ENCODE measurements at places on chromosomes 2 and 18. TPM values are rescaled to one million over a fixed set of nuclear protein-coding genes. Genes with fewer than 3 reads are reported as not detected.

- H3K36me3 ChIP-seq = no peaks in the 10 kb centered on the region
- H3K27me3 ChIP-seq = no peaks in the 10 kb centered on the region
- no peaks in the 10 kb centered on the region for H3K4me1 ChIP-seq
- peak; percentile 54 for DNase-seq
- H3K4me3 ChIP-seq = no peak overlapping the region
Observed at GRCh38 chr2:26674002-26674751, 18.3 kb upstream of the KCNK3 start.

Gene EVA1A
- polyA plus RNA-seq = 13.7 TPM

Gene LRP1B
- 0.02 TPM for polyA plus RNA-seq

- H3K27ac ChIP-seq = no peak overlapping the region
- H3K36me3 ChIP-seq = peaks cover 17% of the 10 kb centered on the region
- no peak overlapping the region for H3K4me3 ChIP-seq
- peaks cover 9% of the 10 kb centered on the region for H3K27me3 ChIP-seq
Observed at GRCh38 chr18:49494660-49495059, 7.6 kb upstream of the C18orf32 start.

GRCh38 chr2:174738841-174739240 is 25.4 kb downstream of the CHRNA1 start:
- no peak for DNase-seq
- H3K27me3 ChIP-seq = no peaks in the 10 kb centered on the region
- H3K4me3 ChIP-seq = no peak overlapping the region
- H3K27ac ChIP-seq = no peak overlapping the region

Gene TLX2
- 0.05 TPM for polyA plus RNA-seq

Measured in spleen (tissue), 13 donors.